Kidney (tissue), 22 donors: ENCODE measurements at places on chromosomes 4 and X.

- DNase-seq = peak; percentile 35
Measured at GRCh38 chr4:61374447-61374891, 174.3 kb downstream of the ADGRL3 start.

DNA sequence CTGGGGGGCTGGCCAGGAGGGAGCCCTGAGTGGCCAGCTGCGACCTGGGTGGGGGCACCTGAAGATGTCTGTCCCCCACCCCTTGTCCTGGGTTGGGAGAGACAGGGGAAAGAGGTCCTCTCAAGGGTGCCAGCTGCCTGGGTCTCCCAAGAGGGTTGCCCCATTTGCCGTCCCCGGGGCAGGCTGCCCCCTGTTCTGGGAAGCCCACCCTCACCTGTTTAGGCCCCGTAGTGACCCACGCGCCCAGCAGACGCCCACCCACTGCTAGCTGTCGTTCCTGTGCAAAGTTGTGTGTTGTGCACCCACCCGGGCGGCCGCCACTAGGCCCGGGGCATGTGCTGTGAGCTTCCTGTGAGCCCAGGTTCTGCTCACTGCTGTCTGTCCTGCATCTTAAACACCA, 25.5 kb upstream of the PNMA3 start:
- DNase-seq = no peak

DNA sequence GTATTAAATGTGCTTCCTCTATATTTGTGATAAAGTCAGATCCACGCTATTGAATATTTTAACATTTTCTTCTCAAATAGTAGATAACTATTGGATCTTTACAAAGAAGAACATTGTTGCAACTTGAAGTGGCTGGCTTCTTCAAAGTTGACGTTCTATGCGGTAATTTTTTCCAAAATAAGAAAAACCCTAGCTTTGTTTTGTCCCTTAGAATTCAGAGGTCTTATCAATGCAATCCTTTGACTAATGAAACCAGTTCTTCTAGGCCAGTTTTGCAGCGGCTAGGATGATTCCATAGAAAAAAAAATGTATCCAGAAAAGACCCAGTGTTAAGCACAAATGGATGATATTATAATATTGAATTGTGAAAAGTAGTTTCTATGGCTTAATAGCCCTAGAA, 89.6 kb downstream of the ANTXR2 start:
- DNase-seq = no peak

DNA sequence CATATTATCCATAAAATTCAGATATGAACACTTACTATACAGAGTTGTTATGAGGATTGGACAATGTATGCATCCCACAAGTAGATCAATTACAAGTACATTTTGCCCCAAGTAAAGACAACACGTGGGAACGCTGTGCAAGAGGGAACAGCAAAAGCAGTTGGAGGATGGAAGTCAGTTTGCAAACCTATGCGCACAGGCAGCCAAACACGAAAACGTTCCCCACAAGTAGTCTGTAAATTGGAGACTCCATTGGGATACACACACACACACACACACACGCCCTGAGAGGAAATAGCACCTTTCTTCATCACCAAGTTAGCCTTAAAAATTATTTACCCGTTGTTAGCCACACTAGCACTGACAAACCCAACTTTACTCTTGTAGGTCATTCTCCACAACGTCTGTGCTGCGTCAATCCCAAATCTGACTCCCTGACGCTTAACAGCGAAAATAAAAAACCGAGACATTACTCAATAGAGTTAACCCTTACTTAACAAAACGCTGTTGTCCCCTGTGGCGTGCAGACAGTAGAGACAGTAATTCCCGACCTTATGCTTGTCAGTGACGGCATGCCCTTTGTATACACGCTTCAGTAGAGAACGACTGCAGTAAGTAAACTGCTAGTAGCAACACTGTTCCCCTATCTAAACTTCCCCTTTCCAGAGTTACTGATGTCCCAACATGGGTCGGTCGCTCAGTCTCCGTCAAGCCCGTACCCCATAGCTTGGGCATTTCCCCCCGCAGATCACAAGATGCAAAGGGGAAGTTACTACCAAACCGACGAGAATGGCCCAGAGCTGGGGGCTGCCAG, 730 bp downstream of the MANBA start:
- DNase-seq = peak; percentile 58

DNA sequence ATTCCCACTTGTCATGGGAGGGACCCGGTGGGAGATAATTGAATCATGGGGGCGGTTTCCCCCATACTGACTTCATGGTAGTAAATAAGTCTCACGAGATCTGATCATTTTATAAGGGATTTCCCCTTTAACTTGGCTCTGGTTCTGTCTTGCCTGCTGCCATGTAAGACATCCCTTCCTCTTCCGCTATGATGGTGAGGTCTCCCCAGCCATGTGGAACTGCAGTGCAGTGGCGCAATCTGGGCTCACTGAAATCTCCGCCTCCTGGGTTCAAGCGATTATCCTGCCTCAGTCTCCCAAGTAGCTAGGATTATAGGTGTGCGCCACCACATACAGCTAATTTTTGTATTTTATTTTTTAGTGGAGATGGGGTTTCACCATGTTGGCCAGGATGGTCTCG, 2.9 kb downstream of the HPGDS start:
- DNase-seq = no peak

DNA sequence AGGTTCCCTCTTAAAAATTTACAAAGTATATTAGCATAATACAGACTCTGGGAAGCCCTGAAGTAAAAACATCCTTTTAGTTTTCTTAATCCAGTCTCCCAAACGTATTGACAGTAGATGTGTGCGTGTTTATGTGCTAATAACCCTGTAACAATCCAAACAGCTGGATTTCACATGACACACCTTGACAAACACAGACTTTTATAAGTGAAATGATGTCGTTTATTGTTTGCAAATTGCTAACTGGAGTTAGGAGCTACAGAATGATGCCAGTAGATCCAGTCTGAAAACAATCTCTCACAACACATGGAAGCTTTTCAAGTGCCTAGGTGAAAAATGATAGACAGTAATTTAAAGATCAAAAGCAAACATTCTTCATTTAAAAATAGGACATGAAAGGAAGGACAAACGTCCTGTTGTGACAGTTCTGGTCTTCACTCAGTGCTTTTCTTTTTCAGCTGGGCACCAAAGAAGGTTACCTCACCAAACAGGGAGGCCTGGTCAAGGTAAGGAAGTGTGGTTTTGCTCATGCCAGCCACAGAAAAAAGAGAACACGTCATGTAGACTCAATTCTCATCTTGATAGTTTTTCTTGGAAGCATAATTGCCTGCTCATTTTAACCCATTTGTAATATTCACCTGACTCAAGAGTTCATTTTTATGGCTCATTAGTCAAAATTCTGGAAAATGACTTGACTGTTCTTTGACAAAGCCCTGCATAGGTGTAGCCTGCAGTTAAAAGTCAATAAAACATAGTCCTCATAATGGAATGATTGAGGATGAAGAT, 32.9 kb downstream of the LAMTOR3 start:
- no peak for DNase-seq

DNA sequence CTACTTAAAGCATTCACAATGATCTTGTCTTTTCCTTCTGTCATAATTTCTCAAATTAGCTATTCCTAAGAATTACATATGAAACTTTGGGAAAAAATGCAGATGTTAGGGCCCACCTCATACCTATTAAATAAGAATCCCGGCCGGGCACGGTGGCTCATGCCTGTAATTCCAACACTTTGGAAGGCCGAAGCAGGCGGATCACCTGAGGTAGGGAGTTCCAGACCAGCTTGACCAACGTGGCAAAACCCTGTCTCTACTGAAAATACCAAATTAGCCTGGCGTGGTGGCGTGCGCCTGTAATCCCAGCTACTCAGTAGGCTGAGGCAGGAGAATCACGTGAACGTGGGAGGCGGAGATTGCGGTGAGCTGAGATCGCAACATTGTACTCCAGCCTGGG, 158.4 kb upstream of the TLL1 start:
- DNase-seq = no peak

GRCh38 chrX:52437212-52437611, 58.4 kb upstream of the XAGE1A start:
- no peak for DNase-seq

- DNase-seq = no peak
Measured at GRCh38 chr4:24489870-24490269, 94.5 kb downstream of the DHX15 start.

DNA sequence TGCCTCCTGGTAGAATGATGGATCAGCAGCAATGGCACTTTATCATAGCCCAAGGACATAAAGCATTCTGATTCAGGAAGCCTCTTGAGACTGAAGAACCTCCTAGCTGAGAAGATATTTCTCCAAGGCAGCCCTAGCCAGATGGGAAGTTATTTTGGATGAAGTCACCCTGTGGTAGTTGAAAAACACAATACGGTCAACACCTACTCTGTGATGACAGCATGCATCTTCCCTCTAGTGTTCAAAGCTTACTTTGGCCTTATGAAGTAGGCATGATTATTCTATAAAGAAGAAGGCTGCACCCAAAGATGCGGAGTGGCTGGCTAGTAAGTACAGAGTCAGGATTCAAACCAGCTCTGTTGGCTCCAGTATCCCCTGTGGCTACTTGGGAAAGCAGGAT, 47.9 kb downstream of the TLR10 start:
- DNase-seq = no peak

DNA sequence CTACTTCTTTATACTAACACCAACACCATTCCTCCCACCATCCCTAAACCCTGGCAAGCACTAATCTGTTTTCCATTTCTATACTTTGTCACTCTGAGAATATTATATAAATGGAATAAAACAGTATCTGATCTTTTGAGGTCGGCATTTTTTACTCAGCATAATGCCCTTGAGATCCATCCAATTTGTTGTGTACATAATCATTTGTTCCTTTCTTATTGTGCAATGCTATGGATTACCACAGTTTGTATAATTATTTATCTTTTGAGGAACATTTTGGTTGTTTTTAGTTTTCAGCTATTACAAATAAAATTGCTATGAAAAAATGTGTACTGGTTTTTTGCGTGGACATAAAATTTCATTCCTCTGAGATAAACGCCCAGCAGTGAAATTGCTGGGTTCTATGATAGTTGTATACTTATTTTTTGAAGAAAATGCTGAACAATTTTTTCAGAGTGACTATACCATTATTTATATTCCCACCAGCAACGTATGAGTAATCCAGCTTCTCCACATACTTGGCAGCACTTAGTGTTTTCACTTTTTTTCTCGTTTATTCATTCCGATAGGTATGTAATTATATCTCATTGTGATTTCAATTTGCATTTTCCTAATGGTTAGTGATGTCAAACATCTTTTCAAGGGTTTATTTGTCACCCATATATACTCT, 154.3 kb upstream of the DCAF8L1 start:
- no peak for DNase-seq

DNA sequence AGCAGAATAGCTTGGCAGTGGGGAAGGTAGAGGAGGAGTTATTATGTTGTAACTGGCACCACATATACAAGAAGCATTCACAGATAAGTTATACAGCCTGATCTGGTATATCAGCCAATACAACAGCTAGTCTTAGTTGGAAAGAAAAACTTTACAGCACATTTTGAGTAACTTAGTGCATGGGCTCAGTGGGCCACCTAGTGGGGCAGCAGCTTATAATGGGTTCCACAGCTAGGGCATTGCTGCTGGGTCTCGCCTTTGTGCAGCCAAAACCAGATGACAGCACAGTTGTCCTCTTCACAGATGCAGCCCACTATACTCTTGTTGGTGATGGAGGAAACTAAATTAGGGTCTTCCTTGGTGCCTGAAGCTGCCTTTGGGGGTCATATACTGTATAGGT, 448.1 kb upstream of the RASGEF1B start:
- DNase-seq = no peak

DNA sequence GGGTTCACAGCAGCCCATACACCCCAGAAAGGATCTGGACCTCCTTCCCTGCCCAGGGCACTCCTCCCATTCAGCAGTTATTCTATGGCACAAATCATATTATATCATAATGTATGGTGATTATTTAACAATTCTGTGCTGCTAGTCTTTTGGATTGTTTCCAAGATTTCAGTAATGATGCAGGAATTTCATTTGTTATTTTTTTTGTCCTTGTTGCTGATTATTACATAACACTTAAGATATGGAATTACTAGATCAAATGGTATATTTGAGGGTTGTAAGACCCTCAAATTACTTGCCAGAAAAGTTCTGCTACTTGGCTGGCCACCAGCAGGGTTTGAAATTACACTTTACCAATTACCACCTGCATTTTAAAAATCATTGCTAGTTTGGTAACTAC, 36.4 kb downstream of the QDPR start:
- no peak for DNase-seq

GRCh38 chr4:60847614-60848013, 352.5 kb upstream of the ADGRL3 start:
- DNase-seq = no peak

GRCh38 chr4:182280436-182281111, 37.4 kb downstream of the TENM3 start:
- DNase-seq = no peak
